ENCODE measurements at places on chromosomes 7 and 10. TPM values are rescaled to one million over a fixed set of nuclear protein-coding genes. Genes with fewer than 3 reads are reported as not detected.
A peak's percentile ranks its signal among the peaks of the same experiment; 100 is the strongest.

- DNase-seq: no peak
Observed at GRCh38 chr10:43867667-43868565, 219.2 kb upstream of the ZNF32 start.

The MAD1L1 gene
- total RNA-seq: 13.5 TPM

GRCh38 chr10:14578060-14578952 is 196.4 kb downstream of the FAM107B start:
- no peak for DNase-seq

DNA sequence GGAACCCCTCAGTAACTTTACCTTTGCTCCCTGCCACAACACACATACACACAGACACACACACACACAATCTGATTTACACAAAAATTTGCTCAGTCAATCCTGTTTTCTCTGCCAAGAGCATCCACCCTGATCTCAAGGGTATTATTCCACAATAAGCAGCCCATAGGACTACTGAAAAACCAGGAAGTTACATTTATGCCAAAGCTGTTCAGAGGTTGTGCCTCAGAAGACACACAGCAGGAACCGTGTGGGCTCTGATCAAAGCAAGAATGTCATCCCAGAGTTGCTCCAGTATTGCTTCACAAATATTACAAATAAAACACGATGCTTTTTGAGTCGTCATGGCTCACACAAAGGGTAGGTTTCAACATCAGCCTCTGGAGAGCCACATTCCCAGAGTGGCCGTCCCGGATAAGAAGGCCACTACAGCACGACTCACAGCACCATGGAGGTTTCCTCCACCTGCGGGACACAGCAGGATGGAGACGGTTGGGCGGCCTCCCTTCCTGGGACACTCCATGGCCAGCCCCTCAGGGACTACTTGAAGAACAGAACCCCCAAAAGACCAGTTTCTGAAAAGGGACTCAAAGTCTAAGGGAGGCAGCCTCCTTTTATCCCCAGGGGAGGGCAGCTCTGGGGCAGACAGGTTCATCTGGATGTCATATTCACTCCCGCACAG is 1.6 kb downstream of the AIFM2 start:
- DNase-seq: peak; percentile 74

DNA sequence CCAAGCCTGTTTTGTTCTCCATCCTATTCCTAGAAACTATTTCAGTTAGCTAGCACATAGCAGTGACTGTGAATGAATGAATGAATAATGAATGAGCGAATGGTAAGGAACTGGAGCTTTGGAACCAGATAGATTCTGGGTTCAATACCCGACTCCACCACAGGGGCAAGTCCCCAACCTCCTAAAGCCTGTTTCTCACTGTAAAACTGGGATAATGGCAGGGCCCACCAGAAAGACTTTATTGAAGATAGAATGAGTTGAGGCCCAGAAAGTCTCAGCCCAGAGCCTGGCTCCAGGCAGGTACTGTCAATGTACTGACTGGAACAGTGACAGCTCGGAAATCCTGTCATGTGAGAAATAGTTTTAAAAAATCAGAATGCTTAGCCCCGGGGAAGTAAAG is 1.1 kb upstream of the CDH23 start:
- no peak for DNase-seq

- DNase-seq: no peak
Observed at GRCh38 chr10:78214955-78215354, 181.3 kb downstream of the RPS24 start.

The SEMA4G gene
- total RNA-seq: 1.0 TPM

GRCh38 chr7:32890793-32891042 is 842 bp downstream of the KBTBD2 start:
- no peak for DNase-seq

GRCh38 chr10:71864911-71865361 is 13.9 kb upstream of the PSAP start:
- no peak for DNase-seq

GRCh38 chr7:85074-85882 is 107.1 kb upstream of the FAM20C start:
- peak; percentile 80 for DNase-seq

The GIMAP8 gene
- 16.3 TPM for total RNA-seq

DNA sequence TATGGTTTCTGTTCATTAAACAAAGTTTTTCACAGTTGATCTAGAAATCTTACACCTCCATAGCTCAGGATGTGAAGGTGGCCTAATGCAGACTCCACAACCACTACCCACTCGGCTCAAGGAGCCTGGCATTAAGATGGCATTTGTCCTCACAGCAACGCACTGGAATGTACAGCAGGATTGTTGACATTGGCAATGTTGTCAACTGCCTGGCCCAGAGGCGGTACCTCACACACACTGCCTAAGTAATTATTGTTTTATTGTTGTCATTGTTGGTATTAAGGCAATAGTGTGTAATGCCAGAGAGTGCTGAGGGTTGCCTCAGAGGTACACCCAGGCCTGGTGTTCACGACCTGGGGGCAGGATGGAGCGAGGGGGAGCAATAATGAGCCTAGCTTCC is 38.3 kb downstream of the LRRC18 start:
- no peak for DNase-seq

DNA sequence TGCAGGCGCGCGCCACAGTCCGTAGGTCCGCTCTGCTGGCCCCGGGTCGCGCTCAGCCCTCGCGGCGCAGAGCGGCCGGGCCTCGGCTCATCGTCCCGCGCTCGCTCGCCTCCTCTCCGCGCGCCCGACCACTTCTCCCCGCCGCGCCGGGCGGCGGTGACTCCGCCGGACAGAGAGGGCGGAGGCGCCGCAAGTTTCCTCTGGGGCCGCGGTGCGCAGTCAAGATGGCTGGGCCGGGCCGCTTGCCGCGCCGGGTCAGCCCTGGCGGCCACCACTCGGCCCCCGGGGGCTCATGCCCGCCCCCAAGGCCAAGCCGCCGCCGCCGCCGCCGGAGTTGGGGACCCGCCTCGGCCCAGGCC is 441 bp downstream of the FZD8 start:
- no peak for DNase-seq

DNA sequence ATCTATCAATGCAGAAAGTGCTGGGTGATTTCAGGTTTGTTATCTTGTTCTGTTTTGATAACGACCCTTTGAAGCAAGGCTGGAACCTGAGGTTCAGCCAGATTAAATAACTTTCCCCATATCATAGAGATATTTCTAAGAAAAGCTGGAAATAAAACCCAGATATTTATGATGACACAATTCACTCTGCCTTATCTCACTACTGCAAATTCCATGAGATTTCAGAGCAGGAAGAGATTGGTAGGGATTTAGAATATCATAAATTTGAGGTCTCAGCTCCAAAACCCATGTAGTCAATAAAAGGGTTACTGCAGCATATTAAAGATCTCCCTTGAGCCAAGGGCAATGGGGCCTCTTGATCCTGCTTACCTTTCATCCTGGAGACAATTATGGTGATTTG is 692.5 kb upstream of the IGFBP3 start:
- DNase-seq: no peak

The PIK3AP1 gene
- total RNA-seq: 2.8 TPM

DNA sequence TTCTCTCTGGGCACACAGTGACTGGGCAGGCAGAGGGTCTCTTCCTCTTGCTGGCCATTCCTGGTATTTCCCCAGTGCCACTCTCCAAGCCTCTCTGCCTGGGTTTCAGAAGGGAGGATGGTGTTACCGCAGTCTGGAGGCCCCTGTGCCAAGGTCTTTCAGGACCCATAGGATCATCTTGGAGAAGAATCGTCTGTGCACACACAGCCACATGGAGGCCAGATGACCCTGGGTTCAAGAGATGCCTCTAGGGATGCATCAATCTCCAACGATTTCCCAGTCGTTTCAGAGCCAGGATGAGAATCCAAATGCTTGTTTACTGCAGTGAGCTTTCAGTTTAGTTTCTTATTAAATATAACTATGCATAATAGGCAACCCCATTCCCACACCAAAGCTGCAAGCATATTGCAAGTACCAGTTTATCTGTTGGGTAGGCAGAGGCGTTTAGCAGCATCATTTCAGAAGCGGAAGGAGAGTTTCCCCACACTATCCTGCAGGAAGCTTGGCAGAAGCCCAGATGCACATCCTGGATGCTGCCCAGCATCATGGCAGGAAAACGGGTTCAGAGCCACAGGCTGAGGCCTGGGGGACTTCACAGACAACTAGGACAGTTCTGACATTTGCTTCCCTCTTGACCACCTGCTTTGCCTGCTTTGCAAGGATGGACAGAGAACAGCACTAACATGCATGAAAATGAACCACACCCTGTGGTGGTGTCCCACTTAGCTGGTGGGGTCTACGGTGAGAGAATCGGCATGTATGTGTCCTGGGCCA is 134.7 kb upstream of the FAM20C start:
- DNase-seq: peak; percentile 60

DNA sequence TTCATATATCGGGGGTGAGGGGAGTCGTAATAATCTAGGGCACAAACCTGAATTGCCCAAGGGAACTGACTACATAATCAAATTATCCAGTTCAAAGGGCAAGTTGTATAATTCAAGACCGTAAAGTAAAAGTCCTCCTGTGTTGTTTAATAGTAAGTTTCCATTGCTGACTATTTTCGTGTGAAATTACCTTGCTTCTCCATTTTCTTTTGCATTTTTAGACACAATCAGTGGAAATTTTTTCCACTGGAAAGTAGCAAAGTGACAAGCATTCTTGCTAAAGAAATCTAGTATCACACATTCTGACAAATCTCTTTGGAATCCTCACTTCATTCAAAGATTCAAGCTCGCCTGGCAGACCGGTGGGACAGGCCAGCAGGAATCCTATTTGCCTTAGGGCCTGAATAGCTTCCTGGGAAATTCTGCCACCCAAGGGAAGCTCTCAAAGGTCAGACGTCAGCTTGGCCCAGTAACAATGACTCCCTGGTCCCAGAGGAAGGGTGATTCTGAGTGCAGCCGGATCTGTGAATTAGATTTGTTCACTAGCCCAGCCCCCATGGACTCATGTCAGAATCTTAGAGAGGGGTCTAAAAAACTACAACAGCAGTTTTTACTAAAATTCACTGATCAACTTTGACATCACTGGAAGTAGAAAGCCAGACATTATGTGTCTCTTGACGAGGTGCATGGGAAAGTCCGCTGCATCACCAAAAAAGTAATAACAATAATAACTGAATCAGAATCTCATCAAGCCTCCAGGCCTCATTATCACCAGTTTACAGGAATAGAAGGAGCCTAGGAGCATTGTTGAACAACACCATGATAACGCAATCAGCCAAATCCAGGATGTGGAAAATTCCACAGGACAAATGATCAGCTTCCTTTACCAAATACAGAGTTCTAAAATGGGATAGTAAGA is 161.0 kb downstream of the SKIDA1 start:
- no peak for DNase-seq

The ZNF727 gene
- total RNA-seq: 1.4 TPM

The CFAP46 gene
- 0.94 TPM for total RNA-seq

The PNLIPRP3 gene
- not detected for total RNA-seq

The IDE gene
- 44.4 TPM for total RNA-seq

GRCh38 chr7:27184337-27185012 is 557 bp downstream of the HOXA11 start:
- peak; percentile 73 for DNase-seq

DNA sequence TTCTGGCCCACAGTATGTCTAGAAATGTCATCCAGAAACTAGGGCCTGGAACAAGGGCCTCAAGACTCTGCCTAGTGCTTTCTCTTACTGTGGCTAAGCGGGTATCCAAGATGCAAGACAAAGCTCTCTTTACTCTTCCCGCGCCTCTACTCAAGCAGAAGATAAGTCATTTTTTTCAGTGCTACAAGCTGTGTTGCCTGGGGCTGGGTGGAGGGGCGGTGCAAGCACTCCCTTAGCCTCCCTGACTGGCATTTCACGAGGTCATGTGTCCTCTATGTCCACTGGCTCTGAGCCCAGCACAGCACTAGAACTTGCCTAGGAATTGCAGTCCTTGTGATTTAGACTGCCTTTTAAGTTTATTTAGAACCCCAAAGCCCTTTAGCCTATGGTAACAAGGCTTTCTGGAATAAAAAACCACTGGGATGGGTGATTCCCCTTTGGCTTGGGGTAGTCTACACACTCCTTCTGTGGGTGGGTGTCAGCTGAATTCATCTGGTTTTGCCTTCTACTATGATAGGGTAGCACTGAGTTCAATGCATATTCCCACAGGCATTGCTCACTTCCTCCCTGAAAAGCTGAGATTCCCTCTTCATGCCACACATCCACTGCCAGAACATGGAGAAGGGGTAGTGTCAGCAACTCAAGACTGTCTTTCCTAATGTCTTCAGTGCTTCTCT is 371.8 kb upstream of the KCND2 start:
- DNase-seq: peak; percentile 57

- no peak for DNase-seq
Observed at GRCh38 chr7:98229441-98229840, 18.2 kb downstream of the BHLHA15 start.

- no peak for DNase-seq
Observed at GRCh38 chr7:111743244-111743847, 181.1 kb upstream of the IMMP2L start.

DNA sequence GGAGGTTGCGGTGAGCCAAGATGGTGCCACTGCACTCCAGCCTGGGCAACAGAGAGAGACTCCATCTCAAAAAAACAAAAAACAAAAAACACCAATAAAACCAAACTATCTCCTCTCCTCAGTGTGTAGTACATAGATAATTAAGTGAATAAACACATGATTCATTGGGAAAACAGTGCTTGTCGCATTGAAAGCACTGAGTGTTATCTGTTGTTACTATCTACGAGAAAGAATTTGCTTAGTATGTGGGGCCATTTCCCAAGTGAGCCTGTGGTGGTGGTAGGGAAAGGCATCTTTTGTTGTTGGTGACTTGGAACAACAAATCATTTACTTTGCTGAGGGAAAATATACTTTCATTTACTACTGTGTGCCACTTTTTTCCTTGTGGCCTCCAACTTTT is 42.6 kb downstream of the RSBN1L start:
- no peak for DNase-seq

GRCh38 chr10:113820507-113820906 is 33.4 kb downstream of the DCLRE1A start:
- no peak for DNase-seq

GRCh38 chr7:146175716-146176115 is 59.1 kb downstream of the CNTNAP2 start:
- no peak for DNase-seq

The NAT16 gene
- not detected for total RNA-seq

- no peak for DNase-seq
Observed at GRCh38 chr7:116968631-116969030, 15.3 kb downstream of the ST7 start.

The ZNRF2 gene
- total RNA-seq: 11.7 TPM

The ICA1 gene
- total RNA-seq: 76.0 TPM

The FAM13C gene
- 7.5 TPM for total RNA-seq

DNA sequence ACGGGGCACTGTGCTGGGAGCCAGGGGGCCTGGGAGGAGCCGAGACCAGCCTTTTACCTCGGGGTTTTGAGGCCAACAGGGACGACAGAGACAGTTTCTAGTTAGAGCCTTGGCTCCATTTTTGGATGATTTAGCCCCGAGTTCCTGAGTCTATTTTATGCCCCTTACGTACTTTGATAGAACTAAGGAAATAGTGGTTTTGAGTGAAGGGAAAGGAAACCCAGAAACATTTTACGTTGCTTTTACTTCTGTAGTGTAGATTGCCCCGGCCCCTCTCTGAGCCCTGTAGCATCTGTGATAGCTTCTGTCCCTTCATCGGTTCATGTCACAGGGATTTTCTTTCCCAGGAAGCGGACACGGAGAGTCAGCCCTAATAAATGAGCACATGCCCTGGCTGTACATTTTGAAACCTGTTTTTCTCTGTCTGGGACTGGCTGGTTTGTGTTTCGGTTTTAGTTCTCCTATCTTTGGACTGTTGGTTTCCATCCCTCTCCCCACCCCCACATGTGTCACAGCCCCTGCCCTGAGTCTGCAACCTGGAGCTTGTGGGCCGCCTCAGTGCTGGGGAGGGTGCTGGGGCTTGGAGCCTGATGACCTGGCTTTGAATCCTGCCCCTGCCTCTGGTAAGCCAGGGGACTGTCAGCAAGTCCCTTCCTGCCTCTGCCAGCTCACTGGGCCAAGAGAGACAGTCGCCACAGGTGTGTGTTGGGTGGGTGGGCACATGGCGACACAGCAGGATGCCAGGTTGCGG is 6.9 kb upstream of the ORAI2 start:
- DNase-seq: no peak

All from cardiac septum (tissue), 1 donor.